ENCODE measurements at places on chromosomes 6 and 20.

GRCh38 chr6:168130697-168131371 is 51.8 kb upstream of the FRMD1 start:
- no peak for DNase-seq

GRCh38 chr6:148736774-148737412 is 9.9 kb upstream of the UST start:
- no peak for DNase-seq

DNA sequence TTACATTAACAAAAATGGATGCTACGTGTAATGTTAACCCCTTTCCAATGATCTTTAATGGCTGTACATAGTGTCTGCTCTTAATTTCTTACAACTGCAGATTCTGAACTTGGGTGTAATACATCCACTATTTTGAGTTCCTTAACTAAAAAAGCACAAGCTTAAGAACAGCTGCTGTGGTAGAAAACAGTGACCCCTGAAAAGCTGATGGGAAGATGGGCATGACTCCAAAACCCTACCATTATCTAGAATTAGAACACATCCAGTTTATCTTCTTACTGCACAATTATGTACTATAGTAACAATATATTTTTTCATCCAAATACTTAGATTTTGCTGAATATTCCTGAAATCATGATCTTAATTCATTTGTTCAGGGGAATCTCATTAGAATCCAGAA is 49.3 kb downstream of the LYRM4 start:
- DNase-seq = no peak

GRCh38 chr6:81995548-81996289 is 243.2 kb upstream of the TENT5A start:
- DNase-seq = no peak

DNA sequence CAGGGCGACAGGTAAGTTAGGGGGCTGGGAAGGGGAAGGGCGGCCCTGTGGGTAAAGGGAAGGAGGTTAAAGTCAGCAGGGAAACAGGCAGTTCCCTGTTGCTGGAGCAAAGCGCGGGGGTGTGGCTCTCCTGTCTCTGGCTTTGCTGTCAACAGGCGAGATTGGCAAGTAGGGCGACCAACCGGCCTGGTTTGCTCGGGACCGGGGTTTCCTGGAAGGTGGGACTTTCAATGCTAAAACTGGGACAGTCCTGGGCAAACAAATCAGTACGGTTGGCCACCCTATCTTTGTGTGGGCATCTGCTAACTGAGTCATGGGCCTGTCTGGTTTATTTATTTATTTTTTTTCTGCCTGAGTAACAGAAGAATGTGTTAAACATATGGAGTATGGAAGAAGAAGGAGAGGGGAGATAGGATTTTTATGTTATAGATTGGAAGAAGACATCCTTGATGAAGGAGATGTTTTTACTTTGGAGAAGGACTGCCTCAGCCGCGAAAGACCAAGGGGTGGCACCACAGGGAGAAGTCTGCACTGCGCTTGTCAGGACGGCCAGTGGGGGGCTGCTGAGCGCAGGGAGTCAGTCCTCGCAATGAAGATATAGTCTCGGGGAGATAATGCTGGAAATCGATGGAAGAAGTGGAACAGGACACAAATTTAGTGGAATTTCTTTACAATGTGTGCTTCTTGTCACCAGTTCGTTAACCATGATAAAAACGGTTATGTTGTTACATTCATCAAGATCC is 43.4 kb upstream of the ESR1 start:
- DNase-seq = no peak

- no peak for DNase-seq
Measured at GRCh38 chr6:47529734-47530133, 52.1 kb downstream of the CD2AP start.

- DNase-seq = no peak
Measured at GRCh38 chr20:51434580-51435247, 107.8 kb downstream of the NFATC2 start.

DNA sequence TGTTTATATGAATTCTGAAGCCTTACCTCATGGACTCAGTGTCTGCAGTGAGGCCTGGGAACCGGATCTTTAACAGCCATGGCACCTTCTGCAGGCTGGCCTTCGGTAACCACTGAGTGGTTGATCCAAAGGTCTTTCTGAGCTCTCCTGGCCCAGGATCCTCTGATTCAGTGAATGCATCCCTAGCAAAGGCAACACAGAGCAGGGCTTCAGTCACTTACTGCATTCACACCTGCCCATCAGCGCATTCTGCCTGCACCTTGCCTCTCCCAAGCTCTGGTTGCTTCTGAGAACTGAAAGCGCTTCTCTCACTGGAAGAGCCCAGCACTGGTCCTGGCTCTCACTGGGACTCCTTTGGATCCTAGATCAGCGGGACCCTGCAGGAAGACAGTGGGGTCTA is 8.4 kb upstream of the CST9 start:
- no peak for DNase-seq

DNA sequence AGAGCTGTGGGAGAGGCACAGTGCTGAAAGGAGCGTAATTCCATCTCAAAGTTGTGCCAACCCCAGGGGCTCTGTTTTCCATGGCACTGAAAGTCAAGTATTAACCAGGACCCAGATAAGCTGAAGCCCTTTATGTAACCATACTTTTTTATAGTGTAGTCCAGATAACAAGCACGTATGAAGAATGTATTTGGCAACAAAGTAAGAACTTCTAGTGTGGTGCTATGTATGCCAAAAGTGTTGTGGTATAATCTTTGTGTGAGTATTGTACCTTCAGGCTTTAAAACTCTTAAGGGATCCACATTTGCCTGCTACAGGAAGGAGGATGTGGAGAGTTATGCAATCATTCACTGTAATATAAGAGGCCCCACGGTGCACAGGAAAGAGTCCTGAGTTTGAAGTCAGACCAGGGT is 129.4 kb downstream of the IBTK start:
- no peak for DNase-seq

GRCh38 chr20:54636575-54636974 is 161.2 kb downstream of the DOK5 start:
- no peak for DNase-seq

DNA sequence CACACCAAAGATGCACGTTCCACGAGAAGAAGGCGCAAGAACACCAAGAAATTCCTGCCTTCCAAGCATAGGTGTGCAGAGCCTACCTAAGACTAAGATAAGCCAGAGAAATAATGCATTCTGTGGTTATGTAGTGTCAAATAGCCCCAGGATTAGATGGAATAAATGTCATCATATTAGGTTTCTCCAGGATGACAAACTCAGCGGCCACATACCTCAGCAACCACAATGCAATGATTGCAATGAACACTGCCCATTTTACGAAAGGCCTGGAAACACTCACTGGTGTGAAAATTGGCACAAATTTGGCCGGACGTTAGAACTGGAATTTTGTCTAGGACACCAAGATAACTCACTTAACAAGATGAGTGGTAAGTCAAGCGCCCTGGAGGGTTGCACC is 129.7 kb downstream of the SLC22A3 start:
- no peak for DNase-seq

GRCh38 chr6:111767752-111768430 is 105.4 kb downstream of the FYN start:
- DNase-seq = no peak

GRCh38 chr6:66226109-66226508 is 519.1 kb upstream of the EYS start:
- no peak for DNase-seq

- no peak for DNase-seq
Measured at GRCh38 chr6:66032626-66033025, 325.6 kb upstream of the EYS start.

- DNase-seq = no peak
Measured at GRCh38 chr6:34559651-34560365, 3.7 kb upstream of the SPDEF start.

- no peak for DNase-seq
Measured at GRCh38 chr6:27296106-27296783, 15.8 kb downstream of the POM121L2 start.

DNA sequence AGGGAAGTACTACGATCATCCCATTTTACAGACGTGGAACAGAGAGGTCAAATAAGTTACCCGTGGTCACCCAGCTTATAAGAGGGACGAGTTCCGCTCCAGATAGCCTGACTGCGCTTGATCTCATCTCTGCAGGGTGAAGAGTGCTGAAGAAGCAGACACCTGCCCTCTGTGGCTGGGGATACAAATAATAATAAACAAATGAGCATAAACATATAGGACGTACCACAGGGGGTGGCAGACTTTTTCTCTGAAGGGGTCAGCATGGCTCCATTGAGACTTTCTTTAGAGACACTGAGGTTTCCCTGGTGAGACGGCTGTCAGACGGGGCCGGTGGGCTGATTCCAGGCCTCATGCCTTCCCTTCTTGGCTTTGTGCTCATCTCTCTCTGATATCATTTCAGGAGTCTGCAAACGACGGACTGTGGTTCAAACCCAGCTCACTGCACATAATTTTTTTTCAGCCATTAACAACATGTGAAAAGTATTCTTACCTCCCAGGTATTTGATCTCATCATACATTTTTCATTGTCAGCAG is 47.1 kb downstream of the IRF4 start:
- DNase-seq = no peak

DNA sequence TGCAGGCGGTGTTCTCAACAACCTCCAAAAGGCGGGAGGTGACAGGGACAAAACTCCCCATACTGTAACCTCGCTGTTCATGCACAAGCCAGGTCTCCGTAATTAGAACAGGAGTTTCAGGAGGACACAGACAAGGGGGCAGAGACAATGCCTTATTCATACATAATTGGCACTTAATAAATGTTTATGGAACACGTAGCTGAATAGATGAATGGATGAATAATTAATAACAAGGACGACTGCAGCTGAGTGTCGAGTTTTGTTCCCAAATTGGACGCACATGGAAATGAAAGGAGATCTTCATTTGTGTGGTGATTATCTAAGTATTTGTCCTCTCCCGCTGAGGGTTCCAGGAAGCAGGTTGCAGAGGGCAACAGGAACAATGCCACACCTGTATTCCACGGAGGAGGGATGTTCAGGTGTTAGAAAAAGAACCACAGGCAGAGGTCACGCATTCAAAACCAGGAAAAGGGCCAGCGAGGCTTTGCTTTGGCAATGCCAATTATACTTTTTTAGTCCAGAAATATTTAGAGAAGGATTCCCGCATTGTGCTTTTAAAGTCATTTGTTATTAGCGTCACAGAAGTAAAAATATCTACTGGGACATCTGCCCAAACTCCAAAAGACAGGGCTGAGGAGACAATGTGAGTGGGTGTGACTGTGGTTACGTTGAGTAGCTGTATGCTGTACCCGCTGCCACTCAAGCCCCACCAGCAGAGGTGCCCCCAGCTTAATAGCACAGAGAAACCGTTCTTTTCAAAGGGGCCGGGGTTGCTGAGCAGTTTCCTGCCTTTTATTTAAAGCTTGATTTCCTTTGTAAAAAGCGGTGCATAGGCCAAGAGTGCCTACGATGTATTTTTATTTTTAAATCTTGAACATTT is 123.3 kb downstream of the PXDC1 start:
- DNase-seq = no peak

- no peak for DNase-seq
Measured at GRCh38 chr6:21447987-21448386, 145.6 kb upstream of the SOX4 start.

DNA sequence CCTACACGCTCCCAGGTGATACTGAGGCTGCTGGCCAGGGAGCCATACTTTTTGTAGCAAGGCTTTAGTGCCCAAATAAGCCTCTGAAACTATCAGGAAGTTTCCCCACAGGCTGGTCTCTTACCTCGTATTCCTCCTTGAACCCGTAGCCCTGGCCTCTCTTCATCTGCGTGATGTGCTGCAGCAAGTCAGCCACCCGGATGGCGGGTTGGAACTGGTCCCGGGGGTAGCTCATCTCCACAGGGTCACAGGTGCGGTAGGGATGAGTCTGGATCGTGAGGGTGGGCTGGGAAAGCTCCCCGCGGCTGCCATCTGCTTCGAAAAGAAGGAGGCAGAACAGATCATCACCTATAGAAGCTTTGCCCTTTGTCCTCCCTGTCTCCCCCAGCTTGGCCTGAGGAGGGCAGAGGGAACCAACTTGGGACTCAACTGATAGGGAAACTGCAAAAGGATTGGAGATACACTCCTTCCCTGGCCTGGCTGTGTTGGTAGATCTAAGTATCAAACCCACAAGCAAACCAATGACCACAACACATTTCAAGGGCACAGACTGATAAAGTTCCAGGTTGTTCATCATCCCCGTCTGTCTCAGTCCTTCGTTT is 543.2 kb upstream of the CHD6 start:
- DNase-seq = no peak

GRCh38 chr6:139544701-139545057 is 170.2 kb upstream of the CITED2 start:
- no peak for DNase-seq

DNA sequence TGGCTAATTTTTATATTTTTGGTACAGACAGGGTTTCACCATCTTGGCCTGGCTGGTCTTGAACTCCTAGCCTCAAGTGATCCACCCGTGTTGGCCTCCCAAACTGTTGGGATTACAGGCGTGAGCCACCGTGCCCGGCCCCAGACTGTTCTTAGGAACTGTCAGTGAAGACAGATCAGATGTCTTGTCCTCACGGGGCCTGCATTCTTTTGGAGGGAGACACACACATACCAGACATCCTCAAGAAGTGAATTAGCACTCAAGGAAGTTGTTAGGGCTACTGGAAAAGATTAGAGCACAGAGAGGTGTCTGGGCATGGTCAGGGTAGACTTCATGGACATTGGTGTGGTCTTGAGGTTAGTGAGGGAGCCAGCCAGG is 10.3 kb upstream of the LPIN3 start:
- no peak for DNase-seq

DNA sequence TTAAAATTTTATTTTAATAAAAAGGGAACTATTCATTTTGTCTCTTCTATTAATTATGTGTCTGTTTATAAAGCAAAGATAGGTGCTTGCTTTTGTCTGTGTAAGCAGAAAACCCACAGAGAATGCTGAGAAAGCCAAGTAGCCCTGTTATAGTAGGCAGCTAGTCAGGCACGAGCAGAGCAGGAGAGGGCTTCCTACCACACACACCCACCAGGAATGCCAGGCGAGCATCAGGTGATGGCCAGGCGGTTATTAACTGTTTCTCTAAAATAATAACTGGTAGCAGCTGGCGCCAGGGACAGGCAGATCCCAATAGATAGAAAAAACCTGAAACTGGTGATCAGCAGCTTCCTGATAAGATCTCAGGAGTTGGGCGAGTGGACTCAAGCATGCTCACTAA is 15.7 kb downstream of the C6orf15 start:
- DNase-seq = no peak

DNA sequence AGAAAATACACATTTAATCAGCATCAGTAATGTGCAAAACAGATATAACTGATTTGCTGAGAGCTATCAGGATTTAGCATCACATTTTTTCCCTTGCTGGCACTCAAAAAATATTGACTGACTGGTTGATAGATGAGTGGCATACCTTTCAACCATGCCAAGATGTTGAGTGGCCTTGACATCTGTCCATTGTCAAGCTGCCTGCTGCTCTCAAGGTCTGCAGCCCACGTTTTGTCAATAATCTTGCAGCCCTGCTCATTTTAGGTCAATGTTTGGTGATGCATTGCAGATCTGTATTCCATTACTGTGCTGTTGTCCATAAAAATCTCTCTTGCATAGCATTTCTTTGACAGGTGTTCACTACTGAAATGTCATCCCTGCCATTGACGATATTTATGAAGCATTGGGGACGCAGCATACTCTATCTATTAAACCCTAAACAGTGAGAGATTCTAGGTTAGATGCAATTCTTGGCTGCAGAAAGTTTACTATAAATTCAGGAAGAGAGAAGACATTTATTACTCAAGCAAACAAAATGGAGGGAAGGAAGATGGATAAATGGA is 111.6 kb downstream of the BFSP1 start:
- DNase-seq = no peak

GRCh38 chr6:21850691-21851090 is 257.1 kb downstream of the SOX4 start:
- no peak for DNase-seq
